ENCODE measurements at places on chromosomes 4 and X. TPM values are rescaled to one million over a fixed set of nuclear protein-coding genes. Genes with fewer than 3 reads are reported as not detected.

The MAGEB2 gene
- not detected for polyA plus RNA-seq

- H3K36me3 ChIP-seq = no peaks in the 10 kb centered on the region
- no peaks in the 10 kb centered on the region for H3K27me3 ChIP-seq
- H3K27ac ChIP-seq = no peak overlapping the region
- DNase-seq = no peak
- H3K4me1 ChIP-seq = no peaks in the 10 kb centered on the region
- no peak overlapping the region for H3K4me3 ChIP-seq
These were observed 47.9 kb downstream of the JADE3 start for GRCh38 chrX:46959985-46960700.

The WDR1 gene
- 154 TPM for polyA plus RNA-seq

DNA sequence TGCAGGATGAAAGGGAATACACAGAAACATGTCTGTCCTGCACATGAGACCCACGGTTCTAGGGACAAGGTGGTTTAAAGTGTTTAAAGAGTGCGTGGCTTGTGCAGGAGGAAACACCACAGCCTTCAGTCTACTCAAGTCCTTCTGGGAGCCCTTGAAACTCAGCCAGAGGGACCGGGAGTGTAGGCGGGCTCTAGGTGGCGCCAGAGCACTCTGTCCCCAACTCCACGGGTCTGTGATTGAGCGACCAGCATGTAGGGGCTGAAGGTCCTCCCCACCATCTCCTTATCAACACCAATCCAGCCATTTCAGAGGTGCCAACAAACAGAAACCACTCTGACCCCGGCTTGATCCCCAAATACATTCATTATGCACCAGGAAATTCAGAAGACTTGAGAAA lies 82.0 kb upstream of the CLDN34 start:
- no peak overlapping the region for H3K4me3 ChIP-seq
- no peaks in the 10 kb centered on the region for H3K27me3 ChIP-seq
- peak; percentile 59 for DNase-seq
- H3K36me3 ChIP-seq = no peaks in the 10 kb centered on the region

GRCh38 chr4:35818520-35818919 lies 425.8 kb downstream of the ARAP2 start:
- no peaks in the 10 kb centered on the region for H3K4me1 ChIP-seq
- no peak overlapping the region for H3K27ac ChIP-seq
- no peaks in the 10 kb centered on the region for H3K27me3 ChIP-seq

- no peak overlapping the region for H3K4me3 ChIP-seq
- no peaks in the 10 kb centered on the region for H3K4me1 ChIP-seq
- no peak for DNase-seq
- no peaks in the 10 kb centered on the region for H3K36me3 ChIP-seq
These were observed 422.0 kb upstream of the CNKSR2 start for GRCh38 chrX:20952180-20952579.

Data from small intestine (tissue), 16 donors.